ENCODE measurements at places on chromosomes 1 and 21.

GRCh38 chr1:205521686-205522085 is 17.2 kb downstream of the CDK18 start:
- DNase-seq: no peak

DNA sequence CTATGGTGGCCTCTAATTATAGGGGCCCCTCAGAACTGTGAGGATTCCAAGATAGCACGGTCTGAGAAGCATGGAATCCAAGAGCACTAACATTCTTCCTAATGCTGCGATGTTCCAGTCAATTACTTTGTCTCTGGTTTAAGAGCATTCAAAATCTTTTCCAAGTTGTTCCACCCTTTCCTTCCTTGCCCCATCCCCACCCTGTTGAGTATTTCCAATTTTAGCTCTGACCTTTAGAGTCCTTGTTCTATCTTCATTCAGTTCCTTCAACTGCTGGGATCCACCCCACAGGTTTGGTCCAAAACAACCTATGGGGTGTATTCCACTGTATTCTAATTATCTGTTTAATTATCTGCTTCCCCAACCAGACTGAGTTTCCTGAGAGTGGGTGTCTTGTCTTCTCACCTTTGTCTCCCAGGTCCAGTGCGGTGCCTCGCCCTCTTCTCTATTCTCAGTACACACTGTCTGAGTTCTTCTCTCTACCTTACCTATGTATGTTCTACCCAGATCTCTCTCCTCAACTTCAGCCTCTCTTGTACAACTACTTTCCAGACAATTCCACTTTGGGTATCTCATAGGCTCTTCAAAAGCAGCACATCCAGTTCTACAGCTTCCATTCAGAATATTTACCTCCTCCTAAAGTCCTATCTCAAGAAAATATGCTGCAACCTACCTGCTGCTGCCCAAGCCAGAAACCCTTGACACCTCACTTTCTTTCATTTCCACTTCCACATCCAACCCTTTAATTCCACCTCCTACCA is 25.0 kb upstream of the BCL9 start:
- DNase-seq: no peak

- DNase-seq: no peak
These were observed 22.6 kb upstream of the FAM89A start for GRCh38 chr1:231062500-231063270.

GRCh38 chr1:46582972-46583371 is 21.1 kb downstream of the MKNK1 start:
- DNase-seq: no peak

DNA sequence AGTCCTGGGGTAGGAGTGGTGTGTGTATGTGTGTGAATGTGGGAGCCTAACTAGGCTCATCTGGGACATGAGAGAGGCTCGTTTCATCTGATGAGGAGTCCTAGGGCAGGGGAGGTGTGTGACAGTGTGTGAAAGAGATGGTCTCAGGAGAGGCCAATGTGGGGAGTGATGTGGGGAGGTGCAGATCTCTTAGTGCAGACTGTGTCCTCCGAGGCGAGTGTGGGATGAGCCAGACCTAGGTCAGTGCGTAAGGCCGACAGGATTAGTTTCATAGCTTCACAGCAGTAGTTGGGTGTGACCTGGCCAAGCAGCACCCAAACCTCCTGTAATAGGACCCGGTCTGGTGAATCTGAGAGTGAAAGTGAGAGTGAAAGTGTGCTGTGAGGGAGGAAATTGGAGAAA is 94.7 kb downstream of the LIPI start:
- no peak for DNase-seq

DNA sequence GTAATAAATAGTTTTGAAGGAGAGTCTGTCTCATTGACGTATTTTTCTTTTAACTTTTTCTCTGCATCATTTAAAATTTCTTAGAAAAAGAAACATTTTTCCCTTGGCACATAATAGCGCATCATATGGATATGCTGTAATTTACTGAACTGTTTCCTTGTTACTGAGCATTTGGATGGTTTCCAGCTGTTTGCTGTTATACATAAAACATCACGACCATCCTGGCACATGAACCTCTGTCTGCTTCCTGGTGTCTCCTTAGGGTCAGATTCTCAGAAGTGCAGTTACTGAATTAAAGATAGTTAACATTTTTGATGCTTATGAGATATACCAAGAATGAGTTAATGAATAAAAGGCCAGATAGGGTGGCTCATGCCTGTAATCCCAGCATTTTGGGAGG is 67.2 kb downstream of the BACE2 start:
- no peak for DNase-seq

- no peak for DNase-seq
These were observed 9.0 kb downstream of the EPHX4 start for GRCh38 chr1:92038695-92039346.

DNA sequence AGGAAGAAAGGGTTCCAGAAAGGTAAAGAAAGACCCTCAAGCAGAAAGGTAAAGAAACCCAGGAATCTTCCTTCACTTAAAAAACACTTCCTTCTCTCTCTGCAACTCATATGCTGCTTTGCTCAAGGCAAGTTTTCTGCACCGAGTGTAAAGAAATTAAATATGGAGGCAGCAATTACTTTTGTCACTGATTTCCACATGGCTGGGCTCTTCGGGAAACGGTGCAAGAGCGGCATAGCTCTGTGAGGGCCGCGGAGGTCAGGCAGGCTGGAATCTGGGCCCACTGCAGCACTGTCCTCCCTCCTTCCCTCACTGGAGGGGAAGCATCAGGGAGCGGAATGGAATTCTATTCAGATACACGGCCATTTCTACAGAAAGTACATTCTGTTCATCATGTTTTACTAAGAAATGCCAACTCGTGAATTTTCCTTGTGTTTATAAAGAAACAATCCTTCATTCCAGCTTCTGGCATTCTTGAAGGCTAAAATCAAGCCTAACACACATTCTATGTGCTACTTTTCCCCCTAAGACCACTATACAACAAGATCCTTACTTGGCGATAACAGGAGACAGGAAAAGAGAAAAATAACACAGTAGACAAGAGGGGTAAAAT is 212.2 kb downstream of the SIPA1L2 start:
- DNase-seq: no peak

DNA sequence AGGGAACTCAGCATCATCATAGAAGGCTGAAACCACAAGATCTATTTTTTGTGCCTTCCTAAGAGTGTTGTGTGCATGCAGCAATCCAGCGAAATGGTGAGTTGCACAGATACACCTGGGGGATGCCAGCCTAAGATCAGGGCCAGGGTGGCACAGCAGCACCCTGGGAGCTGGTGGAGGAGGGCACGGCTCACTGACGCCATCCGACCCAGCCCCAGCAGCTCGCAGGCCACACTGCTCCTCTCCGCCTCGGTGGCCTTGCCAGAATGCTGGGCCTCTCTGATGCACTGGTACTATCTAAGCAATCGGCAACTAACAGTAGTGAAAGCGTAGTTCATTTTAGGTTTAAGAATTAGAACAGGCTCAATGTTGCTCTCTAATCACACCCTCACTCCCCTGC is 37.8 kb downstream of the CAPZB start:
- DNase-seq: no peak

DNA sequence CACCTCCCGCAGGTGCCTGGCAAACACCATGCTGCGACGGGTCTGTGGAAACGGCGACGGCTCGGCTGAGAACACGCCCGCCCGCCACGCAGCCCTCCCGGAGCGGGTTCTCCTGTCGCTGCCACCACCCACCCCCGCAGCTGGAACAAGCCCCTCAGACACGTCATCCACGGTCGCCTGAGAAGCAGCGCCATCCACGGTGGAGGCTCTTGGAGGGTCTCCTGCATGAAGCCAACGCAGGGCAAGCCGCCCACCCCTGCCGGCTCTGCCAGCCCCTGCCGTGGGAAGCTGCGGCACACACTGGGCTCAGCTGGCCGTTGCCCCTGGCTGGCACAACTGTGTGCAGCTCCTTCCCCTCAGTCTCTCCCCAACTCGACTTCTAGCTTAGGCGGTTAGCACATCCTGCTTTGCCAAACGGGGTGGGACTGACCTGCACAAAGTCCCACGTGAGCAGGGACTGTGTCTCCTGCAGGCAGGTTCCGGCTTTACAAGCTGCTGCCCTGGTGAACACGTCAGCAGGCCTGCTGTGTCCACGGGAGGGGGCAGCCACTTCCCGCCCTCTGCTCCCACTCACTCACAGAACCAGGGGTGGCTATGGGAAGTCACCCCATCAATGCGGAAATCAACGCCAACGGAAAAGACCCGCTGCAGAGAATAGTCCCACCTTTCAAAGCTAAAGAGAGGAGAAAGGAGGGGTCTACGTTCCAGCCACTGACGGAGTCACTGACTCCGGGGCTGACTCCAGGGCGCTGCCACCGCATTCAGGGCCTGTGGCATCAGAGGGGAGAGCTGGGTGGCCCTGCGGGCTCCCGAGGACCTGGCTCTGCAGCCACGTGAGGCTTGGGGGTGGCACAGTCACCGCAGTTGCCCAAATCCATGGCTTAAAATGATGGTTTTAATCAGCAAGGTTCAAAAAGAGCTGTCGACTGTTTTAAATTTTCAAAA is 10.3 kb downstream of the POFUT2 start:
- no peak for DNase-seq

GRCh38 chr1:190119683-190120082 is 358.0 kb downstream of the BRINP3 start:
- DNase-seq: no peak

DNA sequence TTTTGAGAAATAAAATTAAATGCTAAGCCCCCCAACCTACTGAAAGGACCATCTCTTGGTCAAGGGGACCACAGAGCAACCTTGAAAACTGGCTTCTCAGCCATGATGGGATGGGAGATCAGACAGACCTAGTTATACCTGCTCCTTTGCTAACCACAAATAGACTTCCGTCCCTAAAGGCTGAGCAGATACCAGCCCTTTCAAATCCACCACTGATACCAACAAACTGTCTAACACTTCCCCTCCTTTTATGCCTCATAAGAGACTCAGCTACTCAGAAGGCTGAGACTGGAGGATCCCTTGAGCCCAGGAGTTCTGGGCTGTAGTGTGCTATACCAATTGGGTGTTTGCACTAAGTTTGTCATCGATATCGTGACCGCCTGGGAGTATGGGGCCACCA is 407.3 kb downstream of the SIPA1L2 start:
- no peak for DNase-seq

DNA sequence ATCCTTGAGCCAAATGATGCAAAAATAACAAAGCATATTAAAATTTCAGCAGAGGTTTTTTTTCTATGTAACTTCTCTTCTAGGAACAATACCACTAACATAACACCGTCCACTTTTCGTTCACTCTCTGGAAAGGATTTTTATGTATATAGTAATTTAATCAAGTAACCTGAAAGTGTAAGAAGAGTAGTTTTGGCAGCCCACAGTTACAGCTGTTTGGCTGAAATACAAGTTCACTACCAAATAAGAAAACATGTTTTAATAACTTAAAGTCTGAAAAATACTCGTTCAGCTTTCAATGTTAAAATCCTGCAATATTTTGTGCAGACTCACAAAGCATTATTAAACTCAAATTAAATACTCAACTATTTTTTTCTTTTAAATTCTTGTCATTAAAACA is 896.8 kb upstream of the ADGRL4 start:
- DNase-seq: no peak

GRCh38 chr1:197770243-197770642 is 5.0 kb downstream of the DENND1B start:
- DNase-seq: no peak

DNA sequence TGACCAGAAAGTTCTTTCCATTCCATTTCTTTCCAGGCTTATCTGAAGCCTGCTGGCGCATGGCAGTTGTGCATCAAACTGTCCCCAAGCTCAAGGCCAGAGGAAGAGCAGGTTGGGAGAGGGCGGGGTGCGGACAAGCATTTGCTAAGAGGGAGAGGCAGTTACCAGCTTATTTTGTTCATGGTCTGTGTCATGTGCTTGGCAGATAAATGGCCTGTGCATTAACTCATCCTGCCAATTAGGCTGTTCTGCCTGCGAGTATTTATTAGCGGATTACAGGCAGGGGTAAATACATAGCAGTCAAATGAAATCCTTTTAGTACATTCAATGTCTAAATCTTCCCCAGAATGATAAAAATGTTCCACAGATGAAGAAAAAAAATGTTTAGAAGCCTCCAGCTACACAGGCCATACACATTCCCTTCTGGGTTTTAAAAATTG is 48.9 kb upstream of the B3GALNT2 start:
- DNase-seq: no peak

DNA sequence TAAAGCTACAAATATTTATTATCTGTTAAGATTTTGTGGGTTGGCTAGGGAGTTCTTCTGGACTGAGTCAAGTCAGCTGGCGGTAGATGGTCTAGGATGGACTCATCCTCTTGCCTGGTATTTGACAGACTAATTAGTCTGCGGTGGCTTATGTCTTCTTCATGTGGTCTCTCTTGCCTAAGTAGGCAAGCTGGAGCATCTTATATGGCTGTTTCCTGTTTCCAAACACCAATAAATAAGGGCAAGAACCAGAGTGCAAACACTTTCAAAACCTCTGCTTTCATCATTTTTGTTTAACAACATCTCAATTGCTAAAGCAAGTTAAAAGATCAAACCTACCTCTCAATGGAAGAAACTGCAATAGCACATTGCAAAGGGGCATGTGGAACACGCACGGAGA is 484.8 kb downstream of the PTPRC start:
- DNase-seq: no peak

DNA sequence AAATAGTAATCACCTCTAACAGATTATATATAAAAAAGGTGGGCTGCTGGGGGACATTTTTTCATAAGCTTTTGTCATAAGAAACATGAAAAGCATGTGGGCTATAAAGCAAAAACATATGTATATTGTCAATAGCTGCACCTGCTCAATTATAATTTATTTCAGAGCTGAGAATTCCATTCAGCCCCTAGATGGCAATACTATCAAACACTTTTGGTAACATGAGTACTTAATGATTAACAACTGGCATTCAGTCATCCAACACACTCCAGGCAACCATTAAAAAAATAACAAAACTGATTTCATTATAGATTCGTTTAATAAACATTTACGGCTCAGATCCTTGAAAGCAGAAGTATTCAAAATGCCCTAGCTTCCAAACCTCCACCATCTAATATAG is 115.1 kb downstream of the KCTD3 start:
- DNase-seq: no peak

- DNase-seq: no peak
These were observed 76.6 kb downstream of the NDUFS5 start for GRCh38 chr1:39102537-39103327.

DNA sequence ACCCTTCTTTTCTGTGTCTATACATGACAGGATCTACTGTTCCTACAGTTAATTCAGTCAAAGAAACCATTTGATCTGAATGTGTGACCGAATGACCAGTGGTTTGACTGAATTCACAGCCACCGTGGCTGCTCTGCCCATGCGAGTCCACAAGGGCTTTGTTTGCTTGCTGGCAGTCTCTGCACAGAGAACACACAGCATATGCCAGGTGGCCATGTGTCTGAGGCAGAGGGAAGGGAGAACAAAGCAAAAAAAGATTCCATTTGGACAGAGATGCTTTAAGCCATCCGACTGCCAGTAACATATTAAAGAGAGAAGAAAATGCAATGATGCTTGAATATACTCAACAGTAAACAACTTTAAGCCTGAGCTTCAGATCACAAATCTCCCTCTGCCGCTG is 737.8 kb upstream of the CXADR start:
- DNase-seq: no peak

GRCh38 chr1:213773975-213774374 is 213.8 kb upstream of the PROX1 start:
- no peak for DNase-seq

Measured in activated CD4-positive, alpha-beta T cell treated with anti-CD3 and anti-CD28 coated beads for 1 hour (primary cell).